CD4-positive, alpha-beta T cell (primary cell): ENCODE measurements at places on chromosomes 2 and 18. TPM values are rescaled to one million over a fixed set of nuclear protein-coding genes. Genes with fewer than 3 reads are reported as not detected.

Gene SCN1A
- not detected for total RNA-seq

Gene GPR75
- total RNA-seq: 1.6 TPM

Gene SIX3
- not detected for total RNA-seq

Gene SOX11
- total RNA-seq: not detected

Gene ZCCHC2
- total RNA-seq: 85.4 TPM

GRCh38 chr2:714005-714741 is 37.0 kb upstream of the TMEM18 start:
- DNase-seq: no peak

GRCh38 chr2:5562426-5562825 is 129.8 kb upstream of the SOX11 start:
- no peak for DNase-seq

- DNase-seq: no peak
Observed at GRCh38 chr2:57965961-57966360, 80.6 kb upstream of the VRK2 start.

- no peak for DNase-seq
Observed at GRCh38 chr2:12533337-12534005, 183.3 kb upstream of the TRIB2 start.

GRCh38 chr18:13433685-13434084 is 215.1 kb downstream of the LDLRAD4 start:
- no peak for DNase-seq

DNA sequence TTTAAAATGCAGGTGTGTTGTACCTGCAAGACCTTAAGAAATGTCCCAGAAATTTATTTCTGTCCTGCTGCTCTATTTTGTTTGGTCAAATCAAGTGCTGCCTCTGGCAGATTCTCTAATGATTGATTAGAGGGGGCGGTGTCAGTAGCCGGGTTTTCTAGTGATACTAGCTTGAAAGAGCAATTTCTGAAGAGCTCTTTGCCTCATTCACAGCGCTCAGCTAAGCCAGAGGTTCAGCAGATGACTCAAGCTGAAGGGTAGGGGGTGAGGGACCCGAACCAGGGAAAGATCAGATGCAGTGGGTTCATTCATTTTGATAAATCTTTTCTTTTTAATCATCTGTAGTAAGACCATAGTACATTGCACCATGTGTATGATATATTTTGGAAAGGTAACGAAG is 15.0 kb downstream of the ZBTB7C start:
- DNase-seq: no peak

GRCh38 chr2:220276741-220277444 is 649.5 kb downstream of the SLC4A3 start:
- no peak for DNase-seq

- no peak for DNase-seq
Observed at GRCh38 chr2:27502142-27502541, 5.5 kb downstream of the GCKR start.

- DNase-seq: no peak
Observed at GRCh38 chr2:3214065-3214464, 163.6 kb downstream of the EIPR1 start.

- no peak for DNase-seq
Observed at GRCh38 chr18:10514082-10514481, 11.7 kb upstream of the NAPG start.

GRCh38 chr2:113698892-113699447 is 57.5 kb downstream of the SLC35F5 start:
- DNase-seq: no peak

DNA sequence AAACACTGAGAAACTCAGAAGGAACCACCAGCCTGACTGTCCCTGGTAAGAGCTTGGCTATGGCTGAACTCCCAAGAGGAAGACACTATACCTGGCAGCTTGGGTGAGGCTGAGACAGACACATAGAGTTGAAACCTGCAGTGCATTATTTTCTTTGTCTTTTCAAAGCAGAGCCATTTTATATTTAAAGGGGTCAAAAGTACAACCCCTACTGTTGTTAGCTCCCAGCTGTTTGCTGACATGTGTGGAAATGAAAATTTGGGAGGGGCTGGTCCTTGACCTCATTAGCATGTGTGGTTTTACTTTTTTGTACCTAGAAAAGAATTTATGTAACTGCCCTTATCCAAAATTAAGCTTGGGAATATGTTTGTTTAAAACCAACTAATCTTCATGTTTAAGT is 309.0 kb downstream of the RPRM start:
- DNase-seq: no peak

DNA sequence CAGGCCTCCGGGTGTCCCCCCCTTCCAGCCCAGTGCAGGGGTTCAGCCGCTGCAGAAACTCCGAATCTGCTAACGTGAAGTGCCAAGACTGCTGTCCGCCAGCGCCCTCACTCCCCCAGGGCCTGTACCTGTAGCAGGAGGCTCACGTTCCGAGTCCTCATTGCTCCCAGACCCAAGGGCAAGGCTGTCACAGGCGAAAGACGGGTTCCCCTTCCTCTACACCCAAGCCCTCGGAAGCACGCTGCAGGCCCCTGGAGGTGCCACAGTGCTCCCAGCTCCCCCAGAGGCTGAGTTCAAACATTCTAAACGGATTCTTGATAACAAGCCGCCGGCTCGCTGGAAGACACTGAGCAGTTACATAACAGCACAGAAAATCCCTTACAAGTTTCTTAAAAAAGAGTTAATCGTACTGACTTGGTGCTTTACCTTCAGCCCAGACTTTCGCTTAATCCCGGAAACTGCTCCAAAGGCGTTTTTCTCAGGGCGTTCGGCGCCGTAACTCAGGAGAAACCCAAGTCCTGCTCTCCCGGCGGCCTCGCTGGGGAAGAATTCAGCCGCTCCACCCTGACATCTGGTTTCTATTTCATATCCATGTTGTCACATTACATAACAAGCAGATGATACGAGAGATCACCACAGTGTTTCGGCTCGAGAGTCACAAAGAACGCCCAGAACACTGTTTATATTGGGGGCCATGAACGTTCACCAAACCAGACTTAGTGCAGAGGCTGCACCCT is 92.0 kb downstream of the HDAC4 start:
- DNase-seq: peak; percentile 25
